ENCODE measurements at places on chromosomes 1 and 21. TPM values are rescaled to one million over a fixed set of nuclear protein-coding genes. Genes with fewer than 3 reads are reported as not detected.

MYOM3 gene
- total RNA-seq, result 0.60 TPM

GRCh38 chr1:209617755-209618154 is 34.2 kb downstream of the CAMK1G start:
- no peak for DNase-seq

KRTAP23-1 gene
- total RNA-seq, result not detected

HSPA6 gene
- 7.9 TPM for total RNA-seq

- DNase-seq, result no peak
Observed at GRCh38 chr1:89483757-89484077, 40.9 kb upstream of the LRRC8B start.

INAVA gene
- not detected for total RNA-seq

MAEL gene
- 0.46 TPM for total RNA-seq

WNT2B gene
- 45.1 TPM for total RNA-seq

S100A7 gene
- total RNA-seq, result 0.97 TPM

ZC3H12A gene
- 5.8 TPM for total RNA-seq

GRCh38 chr1:46619656-46620258 is 3.1 kb upstream of the MOB3C start:
- no peak for DNase-seq

- no peak for DNase-seq
Observed at GRCh38 chr1:8889103-8889846, 10.8 kb upstream of the ENO1 start.

- DNase-seq, result no peak
Observed at GRCh38 chr1:1599030-1599934, 653 bp downstream of the FNDC10 start.

DNA sequence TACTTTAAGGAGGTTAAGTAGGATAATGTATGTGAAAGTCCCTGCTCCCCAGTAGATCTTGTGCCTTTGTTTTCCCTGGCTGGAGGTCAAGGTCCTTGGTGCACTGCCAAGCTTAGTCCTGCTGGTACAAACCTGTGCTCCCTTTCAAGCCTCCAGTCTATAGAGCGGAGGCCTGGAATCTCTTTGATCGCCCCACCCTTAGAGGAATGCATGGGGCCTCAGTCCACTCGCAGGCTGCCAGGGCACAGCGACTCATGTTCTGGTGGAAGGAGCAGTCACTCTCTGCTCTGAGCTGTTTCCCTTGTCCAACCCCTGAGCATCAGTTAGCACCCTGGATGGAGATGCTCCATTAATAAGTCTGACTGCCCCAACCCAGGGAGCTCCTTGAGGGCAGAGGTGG is 121.8 kb downstream of the HMGB4 start:
- DNase-seq, result no peak

GRCh38 chr1:232675260-232675659 is 45.3 kb upstream of the SIPA1L2 start:
- no peak for DNase-seq

DNA sequence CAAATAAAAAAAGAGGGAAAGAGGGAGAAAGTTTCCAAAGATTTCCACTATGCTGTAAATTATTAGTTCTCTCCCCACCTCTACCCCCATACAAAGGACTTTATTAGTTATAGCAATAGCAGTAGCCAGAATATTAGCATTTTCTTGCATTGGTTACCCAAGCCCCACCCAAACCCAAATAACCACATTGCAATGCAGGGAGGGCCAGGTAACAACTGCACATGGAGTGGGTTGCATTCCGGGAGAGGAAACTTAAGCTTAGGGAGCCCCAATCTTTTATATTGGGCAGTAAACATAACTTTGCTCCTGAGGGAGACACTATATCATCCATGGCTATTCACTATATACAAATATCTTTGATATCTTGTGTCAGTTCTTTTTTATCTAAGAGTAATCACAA is 6.0 kb downstream of the ADIPOR1 start:
- no peak for DNase-seq

DNA sequence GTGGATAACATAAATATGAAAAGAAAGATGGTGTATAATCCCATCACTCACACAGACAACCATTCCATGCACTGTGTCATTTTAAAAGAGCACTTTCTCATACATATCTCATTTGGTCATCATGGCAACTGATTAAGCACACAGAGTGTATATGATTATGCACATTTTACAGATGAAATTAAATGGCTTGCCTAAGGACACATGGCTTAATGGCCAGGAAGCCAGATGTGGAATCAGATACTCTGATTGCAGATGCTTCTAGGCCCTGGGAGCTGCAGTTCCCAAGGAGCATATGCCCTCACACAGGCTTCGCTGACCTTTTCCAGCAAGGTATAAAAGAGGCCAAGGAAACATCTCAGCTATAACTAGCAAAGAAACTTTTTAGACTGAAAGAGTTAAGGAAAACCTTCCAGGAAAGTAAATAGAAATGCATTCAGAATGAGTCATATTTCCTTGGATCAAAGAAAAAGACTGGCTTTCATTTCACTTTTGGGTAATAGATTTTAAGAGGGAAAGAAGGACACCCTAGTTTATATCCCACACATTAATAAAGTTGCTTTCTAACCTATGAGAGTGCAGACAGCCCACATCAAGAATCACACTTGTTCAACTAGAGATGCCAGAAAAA is 19.6 kb upstream of the FAM89A start:
- no peak for DNase-seq

DNA sequence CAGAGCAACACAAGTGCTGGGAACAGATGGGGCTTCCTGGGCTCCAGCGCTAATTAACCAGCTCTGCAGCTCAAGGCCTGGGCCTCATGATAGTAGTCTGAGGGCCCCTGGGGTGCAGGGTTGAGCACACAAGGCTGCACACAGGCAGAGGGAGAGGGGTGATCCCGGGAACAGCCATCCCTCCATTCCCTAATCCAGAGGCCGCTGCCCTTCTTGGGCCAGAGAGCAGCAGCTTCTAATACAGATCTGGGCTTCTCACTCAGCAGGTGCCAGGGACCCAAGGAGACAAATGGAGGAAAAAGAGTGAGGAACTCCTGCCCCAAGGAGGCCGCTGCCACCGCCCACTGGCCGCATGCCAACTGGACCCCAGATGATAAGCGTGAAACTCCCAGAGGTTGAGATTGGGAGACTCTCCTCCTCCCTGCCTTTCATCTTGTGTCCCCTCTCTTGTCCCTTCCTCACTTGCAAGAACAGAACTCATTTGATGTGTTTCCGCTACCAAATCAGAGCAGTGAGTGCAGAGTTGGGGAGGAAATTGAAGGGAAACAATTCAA is 58.0 kb upstream of the IFNAR2 start:
- no peak for DNase-seq

DNA sequence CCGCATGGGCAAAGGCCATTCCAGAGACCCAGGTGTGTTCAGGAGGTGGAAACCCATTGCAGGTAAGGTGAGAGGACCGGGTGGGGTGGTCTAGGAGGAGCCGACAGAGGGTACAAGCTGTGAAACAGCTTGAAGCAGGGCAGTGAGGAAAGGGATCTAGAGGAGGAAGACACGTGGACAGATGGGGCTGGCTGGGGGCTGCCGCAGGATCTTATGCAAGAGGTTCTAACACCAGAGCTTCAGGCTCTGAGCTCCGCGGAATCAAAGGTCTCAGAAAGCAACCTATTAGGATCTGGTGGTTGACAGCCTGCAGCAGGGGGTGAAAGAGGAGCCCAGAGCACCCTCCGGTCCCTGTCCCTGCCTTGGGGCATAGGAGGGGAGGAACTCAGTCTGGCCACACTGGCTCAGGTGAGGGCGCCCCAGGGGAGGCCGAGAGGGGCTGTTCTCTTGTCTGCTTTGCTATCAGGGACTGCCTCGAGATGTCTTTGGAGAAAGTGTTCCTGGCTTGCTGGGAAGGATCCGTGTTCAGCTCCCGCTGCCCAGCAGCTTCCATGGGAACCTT is 1.9 kb downstream of the TFF1 start:
- no peak for DNase-seq

- DNase-seq, result no peak
Observed at GRCh38 chr1:222522105-222522915, 25.6 kb downstream of the HHIPL2 start.

NMNAT2 gene
- total RNA-seq, result 0.24 TPM

DNA sequence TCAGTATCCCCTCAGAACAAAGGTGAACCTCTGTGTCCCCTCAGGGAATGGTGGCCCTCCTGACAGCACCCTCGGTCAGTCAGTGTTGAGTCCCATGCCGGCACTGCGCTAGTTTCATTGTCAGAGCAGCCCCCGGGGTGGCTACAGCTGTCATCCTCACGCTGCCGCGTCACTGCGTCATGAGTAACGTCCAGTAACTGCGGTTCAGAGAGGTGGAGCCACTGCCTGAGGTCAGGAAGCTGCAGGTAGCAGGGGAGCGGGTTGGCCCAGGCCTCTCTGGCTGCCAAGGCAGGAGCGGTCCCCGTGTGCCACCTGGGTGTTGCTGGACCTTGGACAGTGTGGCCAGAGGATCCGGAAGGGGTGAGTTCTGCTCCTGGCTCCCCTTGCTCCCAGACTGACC is 20.2 kb upstream of the WNT4 start:
- DNase-seq, result no peak

GRCh38 chr1:177571076-177571475 is 398.8 kb downstream of the SEC16B start:
- no peak for DNase-seq

- DNase-seq, result no peak
Observed at GRCh38 chr21:15430023-15430422, 299.8 kb upstream of the USP25 start.

DNA sequence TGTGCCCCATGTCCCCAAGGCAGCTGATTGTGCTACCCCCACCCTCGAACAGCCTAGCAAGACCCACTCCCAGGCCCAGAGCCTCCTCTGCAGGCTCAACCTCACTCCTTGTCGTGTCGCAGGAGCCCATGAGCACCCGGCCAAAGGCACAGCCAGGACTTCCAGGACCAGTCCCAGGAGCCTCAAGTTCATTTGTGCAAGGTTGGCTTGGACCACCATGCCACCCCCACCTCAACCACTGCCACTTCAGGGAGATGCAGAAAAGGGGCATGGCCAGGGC is 54.4 kb upstream of the KRTAP11-1 start:
- DNase-seq, result no peak

- DNase-seq, result no peak
Observed at GRCh38 chr1:166145499-166145898, 21.3 kb downstream of the FAM78B start.

DNA sequence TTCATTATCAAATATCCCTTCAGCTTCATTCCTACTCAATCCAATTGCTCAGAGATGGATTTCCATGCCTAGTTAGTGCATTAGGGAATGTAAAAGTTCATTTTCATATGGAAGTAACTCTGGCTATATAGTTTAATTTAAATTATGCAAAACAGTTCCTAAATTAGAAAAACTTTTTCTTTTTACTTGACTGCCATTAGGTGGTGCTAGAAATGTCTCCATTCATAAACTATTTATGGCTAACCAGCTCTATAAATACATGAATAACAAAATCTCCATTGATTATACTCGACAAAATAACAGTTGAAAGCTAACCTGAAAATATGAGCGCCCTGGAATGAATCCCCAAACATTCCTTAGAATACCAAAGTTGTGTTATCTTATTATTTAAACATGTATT is 311.4 kb downstream of the USH2A start:
- no peak for DNase-seq

DNA sequence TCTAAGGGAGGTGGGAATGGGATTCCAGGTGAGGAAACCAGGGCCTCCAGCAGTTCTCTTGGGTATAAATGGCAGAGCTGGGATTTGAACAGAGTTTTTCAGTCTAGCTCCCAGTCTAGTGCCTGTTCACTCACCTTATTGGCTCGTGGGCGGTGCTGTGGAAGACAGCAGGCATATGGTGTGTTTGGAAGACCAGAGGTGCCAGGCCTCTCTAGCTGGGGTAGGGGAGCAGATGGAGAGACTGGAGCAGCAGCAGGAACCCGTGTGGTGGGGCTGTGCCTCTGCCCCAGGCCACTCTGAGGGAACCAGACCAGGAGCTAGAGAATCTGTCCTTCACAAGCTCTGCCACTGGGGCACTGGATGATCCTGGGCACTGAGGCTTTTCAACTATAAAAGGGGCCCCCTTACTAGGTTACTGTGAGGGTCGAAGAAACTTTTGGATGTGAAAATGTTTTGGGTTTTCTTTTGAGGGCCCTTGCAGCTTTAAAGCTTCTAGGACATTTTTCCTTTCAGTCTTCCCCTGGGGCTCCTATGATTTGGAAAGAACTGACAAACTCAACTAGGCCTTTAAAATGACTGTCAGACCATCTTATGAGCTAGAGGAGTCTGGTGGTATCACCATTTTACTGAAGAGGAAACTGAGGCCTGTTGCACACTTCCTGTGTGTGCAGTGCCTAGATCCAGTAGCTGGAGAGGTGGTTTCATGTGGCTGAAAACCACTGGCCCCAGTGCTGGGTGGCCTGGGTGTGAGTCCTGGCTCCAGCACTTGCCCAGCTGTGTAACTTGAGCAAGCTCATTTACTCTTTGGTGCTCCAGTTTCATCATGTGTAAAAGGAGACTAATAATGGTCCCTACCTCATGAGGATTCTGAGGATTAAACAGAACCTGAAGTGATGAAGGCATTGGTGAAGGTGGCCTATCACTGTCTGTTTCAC is 6.1 kb downstream of the DMRTB1 start:
- no peak for DNase-seq

DNA sequence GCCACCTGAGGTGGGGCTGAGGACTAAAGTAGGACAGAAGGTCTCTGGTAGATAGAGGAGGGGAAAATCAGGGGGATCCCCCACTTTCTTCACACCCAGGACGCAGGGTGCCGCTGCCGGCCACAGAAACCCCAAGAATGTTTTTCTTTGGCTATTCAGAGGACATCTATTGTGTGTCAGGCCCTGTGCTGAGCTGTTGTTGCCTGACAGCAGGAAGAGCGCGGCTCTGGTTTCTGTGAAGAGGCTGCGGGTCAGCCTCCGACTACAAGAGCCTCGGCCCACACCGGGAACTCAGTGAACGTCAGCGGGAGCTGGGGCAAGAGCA is 407 bp upstream of the PIGV start:
- no peak for DNase-seq

ATP1A1 gene
- total RNA-seq, result 212 TPM

F13B gene
- total RNA-seq, result not detected

- DNase-seq, result no peak
Observed at GRCh38 chr1:168676029-168676812, 52.8 kb downstream of the DPT start.

S100A7A gene
- not detected for total RNA-seq

DNA sequence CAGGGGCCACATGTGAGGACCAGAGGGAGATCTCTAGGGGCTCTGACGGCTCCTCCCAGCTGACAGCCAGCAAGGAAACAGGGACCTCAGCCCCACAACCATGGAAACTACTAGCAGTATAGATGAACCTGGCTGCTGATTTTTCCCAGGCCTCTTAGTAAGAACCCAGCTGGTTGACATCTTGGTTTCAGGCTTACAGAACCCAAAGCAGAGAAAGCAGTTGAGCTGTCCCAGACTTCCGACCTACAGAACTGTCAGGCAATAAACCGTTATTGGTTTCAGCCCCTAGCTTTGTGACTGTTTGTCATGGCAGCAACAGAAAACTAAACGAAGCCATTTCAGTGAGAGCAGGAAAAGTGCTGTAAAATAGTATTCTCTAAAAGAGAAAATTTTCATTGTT is 36.4 kb downstream of the ETS2 start:
- no peak for DNase-seq

SPTA1 gene
- 0.23 TPM for total RNA-seq

Data from ovary (tissue), 10 donors.